ENCODE measurements at places on chromosomes 12 and 14.

GRCh38 chr14:99078426-99078825 is 193.6 kb downstream of the BCL11B start:
- DNase-seq: no peak

GRCh38 chr12:123250471-123251383 is 17.5 kb downstream of the MTRFR start:
- DNase-seq: no peak

DNA sequence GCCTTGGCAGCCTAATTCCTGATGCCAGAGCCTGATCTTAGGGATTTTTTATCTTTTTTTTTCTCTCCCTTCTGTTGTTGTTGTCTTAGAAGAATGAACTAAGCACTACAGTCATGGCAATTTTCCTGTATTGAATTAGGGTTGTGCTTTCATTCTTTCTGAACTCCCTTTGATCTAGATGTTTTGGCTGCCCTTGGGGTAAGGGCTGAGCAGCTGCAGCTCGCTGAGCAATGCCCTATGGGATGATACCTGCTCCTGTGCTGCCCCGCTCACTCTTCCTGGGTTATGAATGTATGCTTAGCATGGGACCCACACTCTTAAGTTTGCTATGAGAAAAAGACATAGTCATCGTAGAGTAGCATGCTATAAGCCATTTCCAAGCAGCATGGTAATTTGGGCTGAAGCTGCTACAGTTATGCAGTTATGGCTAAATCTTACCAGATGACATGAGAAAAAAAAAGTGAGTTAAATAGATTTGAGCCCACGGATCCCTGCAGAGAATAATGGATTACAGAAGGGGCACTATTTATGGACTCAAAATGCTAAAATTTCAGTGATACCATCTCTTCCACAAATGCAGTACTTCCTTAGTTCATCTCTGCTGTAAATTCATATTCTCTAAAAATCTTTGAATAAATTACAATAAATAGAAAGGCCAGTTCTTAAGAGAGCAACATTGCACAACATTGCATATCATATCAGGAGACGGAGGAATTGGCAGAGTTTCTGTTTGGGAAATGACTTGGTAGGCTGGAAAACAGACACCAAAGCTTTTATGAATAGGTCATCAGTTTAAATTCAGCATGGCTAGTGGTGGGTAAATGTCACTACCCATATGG is 79.2 kb upstream of the PTHLH start:
- no peak for DNase-seq

- DNase-seq: no peak
Observed at GRCh38 chr12:30211743-30212142, 428.0 kb upstream of the TMTC1 start.

GRCh38 chr14:64303471-64303917 is 9.3 kb upstream of the ESR2 start:
- DNase-seq: peak; percentile 79

DNA sequence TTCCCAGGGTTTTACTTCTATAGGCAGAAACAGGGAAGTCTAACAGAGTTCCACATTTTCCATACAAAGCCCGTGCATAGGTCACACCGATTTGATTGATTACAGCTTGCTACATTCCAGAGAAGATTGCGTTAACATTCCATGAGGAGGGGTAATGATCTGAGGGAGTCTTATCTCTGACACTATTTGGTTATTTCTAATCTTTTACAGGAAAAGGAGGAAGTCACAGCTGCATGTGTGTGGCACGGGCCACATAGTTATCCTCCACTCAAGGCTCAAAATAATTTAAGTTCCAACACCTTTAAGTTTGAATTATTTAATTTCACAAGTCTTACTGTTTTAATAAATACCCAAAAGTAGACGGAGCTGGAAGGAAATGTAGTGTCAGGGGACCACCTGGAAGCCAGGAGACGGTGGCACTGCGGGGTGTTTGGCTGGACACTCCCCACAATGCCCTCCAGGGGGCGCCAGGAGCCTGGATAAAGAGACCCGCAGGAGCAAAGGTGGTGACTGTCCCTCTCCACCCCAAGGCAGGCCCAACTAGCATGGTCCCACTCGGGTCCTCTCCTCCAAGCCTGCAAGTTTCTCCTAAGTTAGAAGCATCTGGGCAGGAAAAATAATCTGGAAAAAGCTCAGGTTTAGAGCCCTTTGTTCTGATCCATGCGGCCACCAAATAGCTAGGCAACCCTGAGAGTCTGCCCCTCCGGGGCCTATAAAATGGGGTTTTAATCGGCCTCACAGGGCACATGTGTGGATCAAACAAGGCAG is 20.2 kb downstream of the KRT8 start:
- DNase-seq: peak; percentile 81

GRCh38 chr12:15834575-15834974 is 45.4 kb upstream of the EPS8 start:
- DNase-seq: no peak

DNA sequence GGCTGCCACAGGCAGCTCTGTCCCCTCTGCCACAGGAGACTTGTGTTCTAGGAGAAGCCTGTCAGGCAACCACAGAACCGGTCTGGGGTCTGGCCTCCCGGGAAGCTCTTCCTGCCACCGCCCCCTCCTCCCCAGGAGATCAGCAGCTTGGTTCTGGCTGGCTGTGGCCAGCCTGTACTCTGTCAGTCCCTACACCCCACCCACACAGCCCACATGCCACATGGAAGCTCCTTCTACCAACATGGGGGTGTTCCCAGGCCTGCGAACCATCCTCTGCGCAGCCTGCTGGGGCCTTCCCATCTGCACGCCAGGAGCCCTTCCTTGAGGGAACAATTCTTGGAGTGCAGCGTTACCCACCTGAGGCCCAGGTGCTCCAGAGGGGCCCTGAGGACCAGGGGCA is 16.8 kb downstream of the TMEM106C start:
- DNase-seq: no peak

DNA sequence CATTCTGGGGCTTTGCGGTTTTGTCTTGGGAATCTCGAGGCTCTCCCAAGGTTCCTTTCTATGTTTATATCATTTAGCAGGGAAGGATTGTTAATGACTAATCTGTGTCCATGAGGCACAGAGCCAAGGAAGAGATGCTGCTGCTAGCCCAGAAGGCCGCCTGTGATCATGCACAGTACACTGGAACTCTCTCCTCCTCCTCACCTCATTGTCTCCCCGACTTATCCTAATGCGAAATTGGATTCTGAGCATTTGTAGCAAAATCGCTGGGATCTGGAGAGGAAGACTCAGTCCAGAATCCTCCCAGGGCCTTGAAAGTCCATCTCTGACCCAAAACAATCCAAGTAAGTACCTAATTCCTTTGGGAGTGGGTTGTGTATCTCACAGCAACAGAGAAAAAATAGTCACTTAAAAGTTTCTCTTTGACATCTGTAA is at the start of gene NR1H4:
NR1H4 (plus strand) TSS at position 151 of the 435 bp plus-strand sequence. CDS start 19,458 bp downstream, outside the sequence.
- peak; percentile 62 for DNase-seq

GRCh38 chr12:61863811-61864210 is 396.4 kb upstream of the USP15 start:
- DNase-seq: no peak

- peak; percentile 51 for DNase-seq
Observed at GRCh38 chr12:80183939-80184338, 84.6 kb downstream of the OTOGL start.

- DNase-seq: no peak
Observed at GRCh38 chr14:104782086-104782807, 13.3 kb downstream of the AKT1 start.
